Mucosa of gallbladder (tissue), 1 donor: ENCODE measurements at places on chromosomes 1 and 21. TPM values are rescaled to one million over a fixed set of nuclear protein-coding genes. Genes with fewer than 3 reads are reported as not detected.

GRCh38 chr1:119276558-119276957, 92.0 kb upstream of the HAO2 start:
- DNase-seq, result no peak

Gene MMEL1
- total RNA-seq, result 22.9 TPM

Gene ARHGEF16
- 81.4 TPM for total RNA-seq

GRCh38 chr21:38297871-38298270, 41.1 kb downstream of the KCNJ15 start:
- no peak for DNase-seq

DNA sequence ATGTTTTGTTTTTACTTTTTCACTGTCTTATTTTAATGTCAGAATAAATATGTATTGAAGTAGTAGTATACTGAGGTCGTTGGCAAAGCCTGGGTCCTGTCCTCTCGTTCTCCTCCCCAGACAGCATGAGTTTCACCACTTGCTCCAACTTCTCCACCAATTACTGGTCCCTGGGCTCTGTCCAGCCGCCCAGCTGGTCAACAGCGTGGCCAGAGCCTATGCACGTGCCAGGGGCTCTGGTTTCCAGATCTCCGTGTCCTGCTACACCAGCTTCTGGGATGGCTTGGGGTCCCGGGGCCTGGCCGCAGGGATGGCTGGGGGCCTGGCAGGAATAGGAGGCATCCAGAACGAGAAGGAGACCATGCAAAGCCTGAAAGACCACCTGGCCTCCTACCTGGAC, 19.3 kb downstream of the PTPN14 start:
- no peak for DNase-seq

- no peak for DNase-seq
Observed at GRCh38 chr1:86537928-86538695, 8.8 kb upstream of the CLCA4 start.
